Esophagus (tissue), 2 donors: ENCODE measurements at places on chromosomes 3 and 15. TPM values are rescaled to one million over a fixed set of nuclear protein-coding genes. Genes with fewer than 3 reads are reported as not detected.

Gene SEMA5B
- polyA plus RNA-seq = 0.19 TPM

Gene ITIH1
- not detected for polyA plus RNA-seq

Gene SLC51B
- polyA plus RNA-seq = 0.08 TPM

Gene CLPX
- 23.4 TPM for polyA plus RNA-seq

Gene IQCB1
- 8.9 TPM for polyA plus RNA-seq

Gene TRPC1
- polyA plus RNA-seq = 1.1 TPM

Gene EFCAB12
- 0.08 TPM for polyA plus RNA-seq

Gene FAM81A
- polyA plus RNA-seq = 0.12 TPM

Gene MKRN2OS
- polyA plus RNA-seq = 6.0 TPM

Gene ZNF80
- not detected for polyA plus RNA-seq

Gene ROPN1B
- polyA plus RNA-seq = 0.06 TPM

Gene BOC
- 26.6 TPM for polyA plus RNA-seq

Gene TM4SF1
- polyA plus RNA-seq = 172 TPM

Gene CFAP100
- not detected for polyA plus RNA-seq

Gene SKOR1
- polyA plus RNA-seq = 0.12 TPM

Gene ACKR4
- polyA plus RNA-seq = 0.18 TPM

Gene LMAN1L
- 0.27 TPM for polyA plus RNA-seq

Gene SLC15A2
- 2.6 TPM for polyA plus RNA-seq

Gene POLQ
- polyA plus RNA-seq = 3.2 TPM

Gene GHSR
- not detected for polyA plus RNA-seq

Gene UPK1B
- polyA plus RNA-seq = 4.7 TPM

Gene FOXL2NB
- polyA plus RNA-seq = 0.06 TPM

Gene SLC25A36
- 12.3 TPM for polyA plus RNA-seq

Gene RASL12
- 10.9 TPM for polyA plus RNA-seq

Gene KLF15
- polyA plus RNA-seq = 8.2 TPM

Gene SLC24A5
- not detected for polyA plus RNA-seq

Gene GRK7
- 0.01 TPM for polyA plus RNA-seq

Gene PRTG
- 0.10 TPM for polyA plus RNA-seq

Gene TRPM1
- polyA plus RNA-seq = 0.37 TPM

Gene CRTC3
- 5.0 TPM for polyA plus RNA-seq

Gene CHRD
- 3.0 TPM for polyA plus RNA-seq

Gene CYP8B1
- not detected for polyA plus RNA-seq

Gene GOLGA6D
- not detected for polyA plus RNA-seq

Gene PLA2G4D
- 1.0 TPM for polyA plus RNA-seq

Gene SCAANT1
- not detected for polyA plus RNA-seq

Gene GOLGA8N
- polyA plus RNA-seq = 3.0 TPM

Gene CD96
- 0.88 TPM for polyA plus RNA-seq

Gene TRAK1
- polyA plus RNA-seq = 12.2 TPM

Gene DPPA4
- polyA plus RNA-seq = not detected

Gene ITIH4
- 6.7 TPM for polyA plus RNA-seq

Gene ERC2
- 0.20 TPM for polyA plus RNA-seq

Gene ARL6IP5
- polyA plus RNA-seq = 46.9 TPM

Gene SPINT1
- polyA plus RNA-seq = 191 TPM

Gene ZNF501
- polyA plus RNA-seq = 0.89 TPM

Gene RNF7
- 181 TPM for polyA plus RNA-seq

Gene ACAN
- polyA plus RNA-seq = not detected

Gene NANOGP8
- 0.16 TPM for polyA plus RNA-seq

Gene TICRR
- 4.4 TPM for polyA plus RNA-seq

Gene RPL32
- 2,386 TPM for polyA plus RNA-seq

Gene SSUH2
- 0.22 TPM for polyA plus RNA-seq
